Activated CD8-positive, alpha-beta memory T cell treated with anti-CD3 and anti-CD28 coated beads for 24 hours (primary cell): ENCODE measurements at places on chromosomes 6 and 20.

DNA sequence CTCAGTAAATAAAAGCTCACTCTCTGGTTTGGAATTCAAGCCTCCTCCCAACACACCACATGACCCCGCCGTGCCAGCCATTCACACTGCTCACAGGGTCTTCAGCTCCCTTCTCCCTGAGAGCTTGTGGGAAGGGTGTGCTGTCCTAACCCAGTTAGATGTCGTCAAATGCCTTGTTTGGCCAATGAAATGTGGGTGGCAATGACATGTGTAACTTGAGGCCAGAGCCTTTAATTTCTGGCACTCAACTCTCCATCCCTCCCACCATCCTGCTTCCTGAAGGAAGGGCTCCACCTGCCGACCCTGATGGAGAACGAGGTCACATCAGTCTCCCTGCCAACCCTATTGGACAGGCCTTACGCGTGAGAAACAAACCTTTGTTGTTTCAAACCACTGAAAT lies 224.5 kb upstream of the AGPAT4 start:
- no peak for DNase-seq

- DNase-seq: no peak
These were observed 33.3 kb upstream of the CITED2 start for GRCh38 chr6:139407718-139408222.

DNA sequence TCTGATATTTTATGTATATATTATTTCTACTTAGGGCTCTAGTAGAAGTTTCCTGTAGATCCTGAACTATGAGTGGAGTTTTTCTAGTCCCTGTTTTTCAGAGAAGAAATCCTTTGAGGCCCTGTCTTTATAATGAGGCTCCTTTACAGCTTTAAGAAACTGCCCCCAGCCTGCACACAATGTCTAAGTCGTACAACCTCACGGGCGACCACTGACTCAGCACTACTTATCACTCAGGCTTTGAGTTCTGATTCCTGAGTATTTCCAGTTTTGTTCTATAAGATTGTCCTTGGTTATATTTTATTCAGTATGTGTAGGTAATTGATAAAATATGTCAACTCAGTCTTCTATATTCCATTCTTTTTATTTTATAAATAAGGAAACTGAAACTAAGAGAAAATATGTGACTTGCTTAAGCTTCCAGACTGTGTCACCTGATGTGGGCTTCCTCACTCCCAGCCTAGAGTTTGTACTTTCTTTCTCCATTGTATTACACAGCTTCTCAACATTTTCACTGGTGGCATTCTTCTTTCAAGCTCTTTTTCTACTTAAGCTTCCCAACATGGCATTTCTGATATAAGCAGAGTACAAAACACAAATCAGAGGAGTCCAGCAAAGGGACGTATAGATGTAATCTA lies 167.0 kb downstream of the TBX18 start:
- DNase-seq: no peak

DNA sequence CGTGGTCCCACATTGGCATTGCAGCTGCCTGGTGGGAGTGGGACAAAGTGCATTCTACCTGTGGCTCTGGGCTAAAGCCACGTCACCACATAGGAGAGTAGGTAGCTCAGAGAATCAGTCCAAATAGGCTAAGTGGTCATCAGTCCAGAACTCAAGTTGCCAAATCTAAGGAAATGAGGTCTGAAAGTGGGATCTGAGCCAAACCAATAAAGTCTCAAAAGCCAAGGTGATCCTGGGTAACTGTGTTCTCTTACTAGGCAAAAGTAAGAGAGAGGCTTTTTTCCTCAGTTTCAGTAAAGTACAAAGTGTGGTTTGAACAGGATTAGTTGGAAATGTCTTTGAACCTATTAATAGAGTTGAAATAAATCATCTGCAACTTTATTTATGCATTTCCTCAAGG lies 68.6 kb upstream of the CNKSR3 start:
- no peak for DNase-seq

DNA sequence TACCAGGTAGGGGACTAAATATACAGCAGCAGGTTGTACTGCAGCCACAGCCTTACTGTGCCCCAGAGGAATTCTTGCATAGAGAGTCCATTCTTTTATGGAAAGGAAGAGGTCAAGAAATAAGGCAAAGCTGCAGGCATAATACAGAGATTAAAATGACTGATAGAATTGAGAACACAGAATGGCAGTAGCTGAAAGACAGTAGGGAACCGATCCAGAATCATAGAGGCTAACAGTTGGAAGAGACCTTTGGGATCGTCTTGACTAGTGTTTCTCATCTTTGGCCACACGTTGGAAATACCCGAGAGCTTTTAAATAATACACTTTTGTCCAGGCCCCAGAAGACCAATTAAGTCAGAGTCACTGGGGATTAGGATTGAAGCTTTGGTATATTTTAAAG lies 492.6 kb upstream of the SOX4 start:
- DNase-seq: no peak

DNA sequence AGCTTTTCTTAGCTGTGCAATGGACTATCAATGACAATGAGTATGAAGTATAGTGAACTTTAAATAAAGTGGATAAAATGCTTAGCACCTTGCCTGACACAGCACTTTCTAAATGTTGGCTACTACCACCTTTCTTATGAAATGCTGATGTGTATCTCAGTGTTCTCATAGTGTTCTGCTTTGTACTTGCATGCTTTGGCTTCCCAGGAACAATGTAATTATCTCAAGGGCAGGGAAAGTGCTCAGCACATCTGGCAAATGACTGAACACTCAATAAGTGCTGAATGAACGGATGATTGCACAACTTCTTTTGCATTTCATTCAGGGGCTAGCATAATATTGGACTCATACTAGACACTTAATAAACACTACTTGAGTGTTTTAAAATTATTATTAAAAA lies 28.2 kb upstream of the NOX3 start:
- DNase-seq: no peak
